Kidney (tissue), 22 donors: ENCODE measurements at places on chromosomes 7 and 10. TPM values are rescaled to one million over a fixed set of nuclear protein-coding genes. Genes with fewer than 3 reads are reported as not detected.
A peak's percentile ranks its signal among the peaks of the same experiment; 100 is the strongest.

DNA sequence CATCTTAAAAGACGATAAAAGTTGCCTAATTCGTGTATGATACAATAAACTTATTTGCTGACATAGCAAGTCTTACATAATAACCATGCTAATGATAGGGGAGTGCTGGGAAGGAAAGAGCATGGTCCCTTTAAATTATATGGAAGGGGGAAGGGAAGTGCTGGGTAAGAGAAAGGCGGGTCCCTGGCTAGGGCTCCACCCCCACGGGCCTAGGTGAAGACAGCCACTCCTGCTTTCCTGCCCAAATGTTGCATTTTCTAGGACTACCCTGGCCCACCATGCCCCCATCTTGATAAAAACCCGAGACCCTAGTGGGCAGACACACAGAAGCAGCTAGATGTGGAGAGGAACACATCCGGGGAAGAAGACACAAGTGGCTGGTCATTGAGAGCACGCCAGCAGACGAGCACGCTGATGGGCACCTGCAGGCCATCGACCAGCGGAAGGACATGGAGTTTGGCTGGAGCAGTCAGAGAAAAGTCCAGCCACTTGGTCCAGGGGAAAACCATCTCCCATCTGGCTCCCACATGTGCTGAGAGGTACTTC is 328.7 kb downstream of the ARL4A start:
- DNase-seq: no peak

DNA sequence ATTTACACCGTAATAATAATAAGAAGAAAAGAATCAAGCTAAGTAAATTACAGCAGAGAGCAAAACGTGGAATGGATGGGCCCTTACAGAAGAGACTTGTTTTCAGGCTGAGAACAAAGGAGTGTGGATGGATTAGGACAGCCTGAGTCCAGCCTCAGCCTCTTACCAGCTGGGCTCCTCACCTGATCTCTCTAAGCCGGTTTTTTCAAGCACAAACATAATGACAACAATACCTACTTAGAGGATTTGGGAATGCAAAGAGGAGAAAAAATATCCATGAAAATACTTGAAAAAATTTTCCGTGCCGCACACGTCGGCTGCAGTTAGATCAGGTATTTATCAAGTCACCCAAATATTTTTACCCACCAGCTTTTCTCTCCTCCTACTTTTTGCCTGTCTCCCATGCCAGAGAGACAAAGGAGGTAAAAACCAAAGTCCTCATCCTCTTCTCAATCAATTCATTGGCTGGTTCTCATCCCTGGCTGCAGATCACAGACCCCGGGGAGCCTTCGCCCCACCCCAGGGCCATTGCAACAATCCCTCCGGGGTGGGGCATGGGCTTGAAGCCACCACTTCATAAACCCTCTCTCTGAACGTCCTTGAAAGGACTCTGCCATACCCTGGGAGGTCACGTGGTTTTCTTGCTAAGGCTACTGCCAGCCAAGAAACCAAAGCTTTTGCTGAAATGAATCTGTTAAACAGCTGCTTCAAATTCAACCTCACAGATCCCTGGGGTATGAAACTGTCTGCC is 29.7 kb upstream of the GTF2I start:
- no peak for DNase-seq

- peak; percentile 73 for DNase-seq
These were observed 27.4 kb downstream of the PILRA start for GRCh38 chr7:100400656-100401055.

- DNase-seq: no peak
These were observed 77.0 kb downstream of the ZNF277 start for GRCh38 chr7:112283382-112283910.

- peak; percentile 57 for DNase-seq
These were observed 253.1 kb upstream of the IGFBP3 start for GRCh38 chr7:46174196-46174580.

- no peak for DNase-seq
These were observed 10.3 kb downstream of the SEC31B start for GRCh38 chr10:100509241-100509840.

DNA sequence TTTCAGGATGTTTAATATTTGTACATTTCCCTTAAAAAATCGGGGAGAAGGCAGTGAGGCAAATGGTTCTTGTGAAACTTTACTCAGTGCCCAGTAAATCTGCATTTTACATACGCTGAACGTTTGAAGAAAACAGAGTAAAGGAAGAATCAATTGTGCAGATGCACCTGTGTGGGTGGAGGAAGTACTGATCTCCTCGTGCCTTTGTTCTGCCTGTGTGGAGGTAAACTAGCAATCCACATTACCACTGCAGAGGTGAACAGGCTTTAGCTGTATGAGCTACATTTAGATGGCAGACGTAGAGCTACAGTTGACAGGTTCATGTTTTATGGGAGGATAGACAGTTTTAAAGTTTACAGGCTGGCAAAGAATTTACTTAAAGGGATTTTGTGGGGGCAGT is 62.7 kb upstream of the VIPR2 start:
- DNase-seq: no peak

DNA sequence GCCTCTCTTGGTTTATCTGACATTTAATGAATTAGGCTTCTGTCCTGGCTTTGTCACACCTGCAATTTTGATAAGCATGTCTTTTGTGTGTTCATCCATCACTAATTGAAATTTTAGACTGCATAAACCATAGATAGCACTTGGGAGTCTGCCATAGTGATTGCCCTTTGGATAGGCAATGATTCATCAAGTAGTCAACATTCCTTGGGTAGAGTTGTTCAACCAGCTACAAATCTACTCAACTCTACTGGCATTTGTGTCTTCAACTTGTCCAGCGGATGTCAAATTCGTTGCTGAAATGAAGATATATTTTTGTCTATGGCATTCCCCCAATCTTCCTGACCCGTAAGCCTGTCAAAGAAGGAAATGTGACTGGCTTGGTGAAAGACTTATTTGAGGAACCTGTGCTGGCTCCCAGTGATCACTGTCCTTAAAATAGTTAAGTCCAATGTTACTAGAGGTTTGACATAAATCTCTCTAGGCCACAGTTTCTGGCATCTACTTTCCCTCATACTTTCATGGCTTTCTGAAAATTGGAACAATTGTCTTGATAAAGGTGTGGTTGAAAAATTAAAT is 33.7 kb upstream of the CREB5 start:
- DNase-seq: no peak

GRCh38 chr10:70007116-70007820 is 45.4 kb upstream of the MACROH2A2 start:
- DNase-seq: no peak

DNA sequence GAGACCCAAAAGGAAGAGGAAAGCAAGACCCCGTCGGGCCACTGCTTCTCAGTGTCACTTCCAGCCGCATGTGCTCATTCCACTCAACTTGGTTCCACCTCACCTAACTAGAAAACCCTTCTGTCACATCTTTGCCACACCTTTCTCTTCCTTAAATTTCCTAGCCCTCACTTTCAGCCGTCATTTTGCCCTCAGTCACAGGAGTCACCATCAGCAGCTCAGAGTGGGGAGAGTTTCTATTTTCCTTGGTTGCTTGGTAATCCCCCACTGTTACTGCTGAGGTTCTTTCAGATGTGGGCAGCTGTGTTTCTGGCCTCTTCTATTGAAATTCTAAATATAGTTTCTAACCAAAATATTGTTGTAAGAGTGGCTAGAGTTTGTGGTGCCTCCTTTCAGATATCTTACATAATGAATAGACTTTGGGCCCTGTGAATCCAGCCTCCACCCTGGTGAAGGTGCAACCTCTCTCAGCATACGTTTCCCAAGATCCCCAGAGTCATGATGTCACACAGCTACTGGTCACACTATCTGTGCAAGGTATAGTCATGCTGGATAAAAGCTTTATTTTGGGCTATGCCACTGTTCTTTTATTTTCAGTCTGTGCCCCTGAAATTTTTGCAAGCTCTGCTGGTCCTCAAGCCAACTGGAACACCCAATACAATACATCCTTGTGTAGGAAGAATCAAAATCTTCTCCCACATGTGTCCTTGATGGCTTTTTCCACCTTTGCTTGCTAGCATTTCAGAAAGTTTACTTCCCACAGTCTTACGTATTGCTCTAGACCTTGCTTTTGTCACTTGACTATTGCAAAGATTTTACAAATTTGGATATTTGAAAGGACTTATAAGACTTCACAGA is 9.2 kb downstream of the AGBL3 start:
- no peak for DNase-seq

- no peak for DNase-seq
These were observed 45.6 kb upstream of the LRRC4 start for GRCh38 chr7:128076796-128077271.

GRCh38 chr7:94212160-94212559 is 182.5 kb upstream of the COL1A2 start:
- no peak for DNase-seq

DNA sequence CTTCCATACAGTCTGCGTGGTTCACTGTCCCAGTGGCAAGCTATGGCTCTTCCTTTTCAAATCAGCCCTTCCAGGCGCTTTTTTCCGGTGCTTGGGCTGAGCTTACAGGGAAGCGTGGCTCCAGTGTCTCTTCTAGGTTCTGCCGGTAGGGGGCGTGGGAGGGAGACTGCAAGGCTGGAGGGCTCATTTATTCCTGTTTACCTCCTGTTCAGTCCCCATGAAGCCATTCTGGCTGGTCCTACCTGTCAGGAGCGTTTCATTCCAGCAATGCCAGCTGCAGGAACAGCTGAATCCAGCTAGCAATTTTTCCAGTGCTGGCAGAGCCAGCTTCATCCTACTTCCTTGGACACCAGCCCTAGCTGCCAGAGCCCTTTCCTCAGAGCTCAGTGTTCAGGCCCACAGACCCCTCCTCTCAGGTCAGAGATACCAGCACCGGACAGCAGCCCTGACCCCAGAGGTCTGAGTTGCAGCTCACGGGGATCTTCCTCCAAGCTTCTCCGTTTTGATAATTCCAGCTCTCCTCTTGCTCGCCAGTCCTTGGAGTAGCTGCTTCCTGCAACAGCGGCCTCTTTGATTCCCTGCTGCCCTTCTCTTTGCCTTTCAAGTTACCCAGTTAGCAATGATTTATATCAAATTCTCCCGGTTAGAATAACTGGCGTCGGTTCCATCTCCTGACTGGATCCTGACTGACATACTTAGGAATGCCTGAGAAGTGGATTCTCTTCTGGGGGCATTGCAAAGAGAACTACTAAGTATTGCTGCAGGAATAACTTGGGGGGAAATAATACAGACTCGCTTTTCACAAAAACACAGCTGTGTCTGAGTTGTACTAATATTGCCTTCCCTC is 129.8 kb downstream of the FRMD4A start:
- peak; percentile 59 for DNase-seq

DNA sequence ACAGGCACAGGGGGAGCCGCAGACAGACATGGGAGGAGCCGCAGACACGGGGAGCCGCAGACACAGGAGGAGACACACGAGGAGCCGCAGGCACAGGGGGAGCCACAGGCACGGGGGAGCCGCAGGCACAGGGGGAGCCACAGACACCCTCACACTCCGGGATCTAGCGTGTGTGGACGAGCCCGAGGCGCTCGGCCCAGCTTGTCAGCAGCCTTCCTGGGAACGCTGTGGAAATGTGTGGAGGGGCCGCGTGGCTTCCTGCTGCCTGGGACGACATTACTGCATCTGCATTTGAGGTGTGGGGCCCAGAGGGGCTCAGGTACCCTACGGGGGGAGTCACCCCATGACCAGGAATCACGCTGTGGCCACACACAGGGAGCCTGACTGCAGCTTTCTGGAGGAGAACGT is 313.2 kb downstream of the PTPRN2 start:
- DNase-seq: no peak

DNA sequence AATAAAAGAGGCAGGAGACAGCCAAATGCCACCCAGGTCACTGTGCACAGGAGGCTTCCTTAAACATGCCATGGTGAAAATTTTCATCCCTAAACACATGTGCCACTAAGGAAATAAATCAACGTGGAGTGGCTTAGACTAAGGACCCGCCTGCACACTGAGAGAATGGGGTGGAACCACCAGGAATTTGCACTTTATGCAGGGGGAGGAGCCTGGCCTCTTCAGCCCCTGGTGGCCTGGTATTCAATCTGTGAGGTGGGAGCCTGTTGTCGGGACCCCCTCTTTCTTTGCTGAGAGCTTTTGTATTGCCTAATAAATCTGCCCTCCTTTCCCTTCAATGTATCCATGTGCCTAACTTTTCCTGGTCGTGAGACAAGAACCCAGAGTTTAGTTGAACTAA is 204.6 kb upstream of the NRP1 start:
- DNase-seq: no peak

- no peak for DNase-seq
These were observed 596.0 kb downstream of the XPNPEP1 start for GRCh38 chr10:109327266-109327665.

GRCh38 chr10:35637462-35637861 is 4.6 kb downstream of the FZD8 start:
- DNase-seq: peak; percentile 58

DNA sequence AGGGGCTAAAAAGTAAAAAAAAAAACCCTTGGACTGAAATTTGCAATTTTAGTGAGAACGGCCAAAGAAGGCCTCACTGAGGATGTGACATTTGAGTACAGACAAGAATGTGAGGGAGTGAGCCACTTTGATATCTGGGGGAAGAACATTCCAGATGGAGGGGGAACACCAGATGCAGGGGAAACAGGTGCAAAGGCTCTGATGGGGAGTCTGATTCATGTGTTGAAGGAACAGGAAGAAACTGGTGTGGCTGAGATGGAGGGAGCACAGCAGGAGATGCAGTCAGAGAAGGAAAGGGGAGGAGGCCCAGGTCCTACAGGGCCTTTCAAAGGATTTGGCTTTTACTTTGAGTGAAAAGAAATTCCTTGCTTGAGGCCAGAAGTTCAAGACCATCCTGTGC is 615.7 kb upstream of the NRP1 start:
- peak; percentile 59 for DNase-seq

Gene ADCYAP1R1
- not detected for total RNA-seq

Gene ACSM6
- total RNA-seq: not detected

Gene ASZ1
- not detected for total RNA-seq

Gene SLC35B4
- total RNA-seq: 12.9 TPM

Gene NPSR1
- not detected for total RNA-seq

Gene TMEM229A
- not detected for total RNA-seq

Gene PHYHIPL
- 12.0 TPM for total RNA-seq

Gene SEPTIN14
- not detected for total RNA-seq

Gene DPP6
- 1.8 TPM for total RNA-seq

Gene HOXA4
- 11.2 TPM for total RNA-seq

Gene DYDC2
- 0.57 TPM for total RNA-seq

Gene NRG3
- total RNA-seq: 5.4 TPM

Gene SYT15B
- 5.7 TPM for total RNA-seq

Gene BMPER
- 0.60 TPM for total RNA-seq

Gene DYNC1I1
- total RNA-seq: 2.6 TPM
